ENCODE measurements at places on chromosomes 3 and 15.

DNA sequence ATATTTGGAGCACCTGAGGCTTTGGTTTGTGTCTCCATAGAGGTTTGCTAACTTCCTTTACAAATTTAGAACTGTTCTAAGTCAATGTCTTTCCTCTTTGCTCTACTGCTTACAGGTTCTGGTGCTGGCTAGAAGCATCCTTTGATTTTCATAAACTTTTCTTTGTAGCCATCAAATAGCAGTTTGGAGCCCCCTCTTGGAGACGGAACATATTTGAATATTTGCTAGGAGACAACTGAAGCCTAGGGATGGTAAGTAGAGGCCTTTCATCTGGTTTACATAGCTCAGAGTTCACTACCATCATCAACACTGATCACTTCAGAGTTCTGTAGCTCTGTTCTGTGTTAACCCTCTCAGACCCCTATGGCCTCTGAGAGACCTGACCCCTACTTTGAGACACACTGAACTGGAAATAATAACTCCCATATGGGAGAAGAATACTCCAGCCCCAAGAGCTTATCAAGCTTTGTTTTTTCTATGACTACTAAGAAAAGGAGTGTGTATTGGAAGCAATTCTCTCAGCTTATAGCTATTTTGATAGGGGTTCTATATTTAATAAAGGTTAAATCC lies 420.4 kb downstream of the EPHA3 start:
- no peak for DNase-seq

DNA sequence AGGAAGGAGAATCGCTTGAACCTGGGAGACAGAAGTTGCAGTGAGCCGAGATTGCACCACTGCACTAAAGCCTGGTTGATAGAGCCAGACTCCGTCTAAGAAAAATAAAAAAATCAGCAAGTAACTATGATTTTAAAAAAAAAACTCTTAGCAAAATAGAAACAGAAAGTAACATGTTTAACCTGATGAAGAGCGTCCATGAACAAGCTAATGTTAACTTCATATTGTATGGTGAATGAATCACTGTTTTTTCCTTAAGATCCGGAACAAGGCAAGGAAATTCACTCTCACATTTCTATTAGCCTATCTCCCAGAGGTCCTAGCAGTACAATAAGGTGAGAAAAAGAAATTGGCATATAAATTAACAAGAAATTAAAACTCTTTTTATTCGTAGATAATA lies 69.0 kb downstream of the RFX7 start:
- no peak for DNase-seq

GRCh38 chr15:55993111-55993803 lies at the start of gene NEDD4:
Gene NEDD4 (minus strand): TSS chr15:55993612. CDS start chr15:55993555, 57 bp downstream.
- DNase-seq: peak; percentile 91

DNA sequence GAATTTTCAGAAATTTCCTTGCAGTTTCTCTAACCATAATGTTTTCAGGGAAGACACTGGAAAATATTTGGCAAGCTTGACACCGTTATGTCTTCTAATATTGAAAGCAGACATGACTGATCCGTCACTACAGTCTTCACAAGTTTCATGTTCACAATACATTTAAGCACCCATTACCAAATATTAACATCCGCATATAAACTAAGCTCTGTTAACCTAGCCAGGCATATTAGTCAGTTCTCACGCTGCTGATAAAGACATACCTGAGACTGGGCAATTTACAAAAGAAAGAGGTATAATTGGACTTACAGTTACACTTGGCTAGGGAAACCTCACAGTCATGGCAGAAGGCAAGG lies 162.7 kb upstream of the LYSMD4 start:
- no peak for DNase-seq

DNA sequence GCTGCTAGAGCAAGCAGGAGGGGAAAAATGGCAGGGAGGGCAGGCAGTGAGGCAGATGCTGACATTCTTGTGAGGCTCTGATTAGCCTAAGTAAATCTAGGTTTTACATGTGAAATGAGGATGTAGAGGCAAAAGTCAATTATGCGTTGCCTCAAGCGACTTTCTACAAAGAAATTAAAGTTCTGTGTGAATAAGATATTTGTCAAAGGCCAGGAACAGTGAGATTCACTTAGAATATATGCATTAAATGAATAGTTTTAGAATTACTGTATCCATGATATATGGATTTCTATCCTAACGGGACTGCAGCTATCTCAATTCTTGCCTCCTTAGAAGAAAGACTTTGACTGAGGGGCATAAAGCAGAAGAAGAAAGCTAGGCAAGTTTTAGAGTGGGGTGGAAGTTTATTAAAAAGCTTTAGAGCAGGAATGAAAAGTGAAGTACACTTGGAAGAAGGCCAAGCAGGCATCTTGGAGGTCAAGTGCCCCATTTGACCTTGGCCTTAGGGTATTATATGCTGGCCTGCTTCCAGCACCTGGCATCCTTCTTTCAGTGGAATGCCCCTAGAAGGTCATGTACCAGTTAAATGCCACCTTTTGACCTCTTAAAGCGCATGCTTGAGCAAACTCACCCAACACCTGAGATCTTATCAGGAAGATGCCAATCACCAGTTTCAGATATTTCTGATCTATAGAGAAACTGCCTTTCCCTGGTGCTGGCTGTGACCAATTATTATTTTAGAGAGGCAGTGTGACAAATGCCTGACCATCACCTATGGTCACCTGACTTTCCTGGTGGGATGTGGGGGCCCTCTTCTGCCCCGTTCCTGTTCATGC lies 38.2 kb downstream of the OSTN start:
- DNase-seq: no peak

DNA sequence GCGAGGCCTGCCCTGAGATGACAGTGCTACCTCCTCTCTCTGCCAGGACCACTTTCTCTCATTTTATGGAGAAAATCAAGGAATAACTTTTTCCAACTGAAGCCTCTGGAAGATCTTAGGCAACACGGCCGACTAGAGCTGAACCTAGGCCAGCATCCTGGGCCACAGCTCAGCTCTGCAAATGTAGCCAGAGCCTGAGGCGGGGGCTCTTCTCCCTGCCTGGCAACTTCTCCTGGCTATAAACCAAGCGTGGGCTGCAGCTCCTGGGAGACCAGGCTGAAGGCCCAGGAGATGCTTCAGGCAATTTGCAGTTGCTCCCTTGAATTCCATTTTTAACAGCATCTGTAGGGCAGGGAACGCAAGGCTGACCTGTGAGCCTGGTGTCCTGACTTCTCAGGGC lies 74.9 kb downstream of the CEMIP start:
- DNase-seq: no peak

- DNase-seq: peak; percentile 57
These were observed 48.6 kb downstream of the SLC12A8 start for GRCh38 chr3:125163739-125164601.

DNA sequence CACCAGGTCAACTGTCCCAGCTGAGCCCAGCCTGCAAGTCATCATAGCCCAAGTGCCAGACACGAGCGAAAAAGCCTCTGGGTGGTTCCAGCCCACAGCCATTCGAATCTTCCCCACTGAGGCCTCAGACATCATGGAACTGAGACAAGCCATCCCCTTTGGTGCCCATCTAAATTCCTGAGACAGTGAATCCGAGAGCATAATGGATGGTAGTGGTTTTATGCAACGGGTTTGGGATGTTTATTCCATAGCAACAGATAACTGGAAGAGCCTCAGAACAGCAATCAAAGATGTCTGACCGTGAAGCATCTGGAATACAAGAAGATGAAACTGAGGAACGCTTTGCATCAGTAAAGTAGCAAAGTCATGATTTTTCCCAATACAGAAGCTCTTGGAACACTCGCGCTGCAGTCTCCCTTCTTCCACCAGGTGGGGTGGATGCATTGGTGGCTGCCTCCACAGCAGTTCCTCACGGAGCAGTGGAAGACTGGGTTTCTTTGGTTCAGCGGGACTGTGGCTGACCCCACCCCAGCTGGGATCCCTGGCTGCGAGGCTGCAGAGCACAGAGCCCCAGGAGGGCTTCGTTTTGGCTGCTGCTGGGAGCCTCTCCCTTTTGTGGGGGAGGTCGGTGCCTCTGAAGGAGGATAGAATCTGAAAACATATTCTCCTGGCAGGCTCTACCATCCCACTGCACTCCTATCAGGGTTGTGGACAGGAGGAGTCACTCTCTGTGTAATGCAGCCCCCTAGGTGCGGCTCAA lies 26.4 kb upstream of the PDE8A start:
- peak; percentile 85 for DNase-seq

GRCh38 chr3:124772081-124772831 lies 42.0 kb downstream of the UMPS start:
- no peak for DNase-seq

GRCh38 chr3:138450181-138450580 lies 15.8 kb downstream of the ESYT3 start:
- DNase-seq: no peak

DNA sequence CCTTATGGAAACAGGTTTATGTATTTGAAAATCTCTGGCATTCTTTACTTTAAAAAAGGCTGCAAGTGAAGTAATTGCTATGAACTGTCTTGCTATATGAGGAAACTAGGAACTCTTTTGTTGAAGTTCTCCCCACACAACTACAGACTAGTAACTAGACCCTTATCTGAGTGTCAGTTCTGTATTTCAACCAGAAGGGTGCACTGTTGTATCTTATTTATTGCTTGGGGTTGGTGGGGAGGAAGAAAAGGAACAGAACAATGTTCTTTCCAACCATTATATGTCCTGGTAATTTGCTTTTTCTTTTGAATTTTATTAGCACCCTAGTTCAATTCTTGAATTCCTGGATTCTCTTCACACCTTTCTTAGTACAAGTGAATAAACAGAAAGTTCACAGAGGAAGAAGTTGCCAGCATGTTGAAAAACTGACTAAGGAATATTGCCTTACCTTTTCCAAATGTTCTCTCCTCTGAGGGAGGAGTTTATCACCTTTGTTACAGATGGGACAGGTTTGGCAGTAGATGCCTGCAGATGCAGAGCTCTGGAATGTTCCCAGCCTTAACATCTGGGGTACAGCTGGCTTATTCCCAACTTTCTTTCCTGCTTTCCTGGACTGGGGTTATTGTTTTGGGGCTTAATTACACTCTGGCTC lies 162.4 kb upstream of the CFAP20DC start:
- DNase-seq: peak; percentile 42

DNA sequence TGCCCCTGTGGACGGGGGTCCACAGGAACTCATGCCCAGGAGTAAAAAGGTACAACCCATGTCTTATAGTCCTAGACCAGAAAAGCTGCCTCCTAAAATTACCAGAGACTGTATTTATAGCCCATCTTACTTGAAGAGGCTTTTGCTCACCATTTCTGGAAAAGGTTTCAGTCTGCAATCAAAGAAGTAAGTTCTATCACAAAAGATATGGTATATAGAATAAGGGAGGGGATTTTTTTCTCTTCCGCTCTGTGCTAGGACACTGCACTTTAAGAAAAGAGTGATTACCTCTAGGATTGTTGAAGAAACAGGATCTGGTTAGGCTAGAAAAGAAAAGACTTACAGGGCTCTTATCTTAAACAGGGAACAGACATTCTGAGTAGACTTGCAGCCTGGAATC lies 2.6 kb downstream of the SSUH2 start:
- no peak for DNase-seq

Data from ELR (cell line).